AG10803 (cell line): ENCODE measurements at places on chromosomes 2 and 18.

- DNase-seq, result peak; percentile 20
These were observed 159.9 kb downstream of the BARD1 start for GRCh38 chr2:214649440-214650205.

GRCh38 chr18:25826823-25827222 lies 263.6 kb downstream of the SS18 start:
- DNase-seq, result no peak

DNA sequence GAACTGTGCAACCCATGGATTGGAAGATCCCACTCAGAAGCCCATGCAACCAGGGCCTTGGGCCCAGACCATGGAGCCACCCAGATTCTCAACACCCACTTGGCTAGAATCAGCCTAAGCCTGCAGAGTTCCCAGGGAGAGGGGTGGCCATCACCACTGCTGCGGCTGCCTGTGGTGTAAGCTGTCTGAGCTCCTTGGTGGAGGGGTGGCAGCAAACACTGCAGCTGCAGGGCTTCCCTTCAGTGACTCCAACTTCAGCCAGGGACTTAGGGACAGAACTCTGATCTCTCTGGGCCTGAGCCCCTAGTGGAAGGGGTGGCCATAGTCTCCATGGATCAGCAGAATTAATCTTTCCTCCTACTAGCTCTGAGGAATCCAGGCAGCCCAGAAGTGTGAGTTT lies 72.5 kb downstream of the RAD51AP2 start:
- no peak for DNase-seq

DNA sequence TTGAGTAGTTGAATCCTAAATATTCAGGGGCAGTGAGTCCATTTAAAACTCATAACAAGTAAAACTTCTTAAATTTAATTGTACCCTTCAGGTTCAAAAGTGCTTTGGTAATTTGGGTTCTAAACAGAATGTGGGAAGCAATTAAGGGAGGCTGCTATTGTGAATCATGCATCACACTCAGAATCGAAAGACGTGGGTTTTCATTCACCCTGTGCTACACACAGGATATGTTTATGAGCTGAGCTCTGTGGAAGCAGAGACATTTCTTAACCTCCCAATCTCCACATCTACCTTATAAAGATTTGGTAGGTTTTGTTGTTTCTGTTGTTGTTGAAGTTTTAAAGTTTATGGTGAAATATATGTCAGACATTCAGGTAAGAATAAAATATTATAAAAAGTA lies 633.4 kb downstream of the DPP10 start:
- no peak for DNase-seq

DNA sequence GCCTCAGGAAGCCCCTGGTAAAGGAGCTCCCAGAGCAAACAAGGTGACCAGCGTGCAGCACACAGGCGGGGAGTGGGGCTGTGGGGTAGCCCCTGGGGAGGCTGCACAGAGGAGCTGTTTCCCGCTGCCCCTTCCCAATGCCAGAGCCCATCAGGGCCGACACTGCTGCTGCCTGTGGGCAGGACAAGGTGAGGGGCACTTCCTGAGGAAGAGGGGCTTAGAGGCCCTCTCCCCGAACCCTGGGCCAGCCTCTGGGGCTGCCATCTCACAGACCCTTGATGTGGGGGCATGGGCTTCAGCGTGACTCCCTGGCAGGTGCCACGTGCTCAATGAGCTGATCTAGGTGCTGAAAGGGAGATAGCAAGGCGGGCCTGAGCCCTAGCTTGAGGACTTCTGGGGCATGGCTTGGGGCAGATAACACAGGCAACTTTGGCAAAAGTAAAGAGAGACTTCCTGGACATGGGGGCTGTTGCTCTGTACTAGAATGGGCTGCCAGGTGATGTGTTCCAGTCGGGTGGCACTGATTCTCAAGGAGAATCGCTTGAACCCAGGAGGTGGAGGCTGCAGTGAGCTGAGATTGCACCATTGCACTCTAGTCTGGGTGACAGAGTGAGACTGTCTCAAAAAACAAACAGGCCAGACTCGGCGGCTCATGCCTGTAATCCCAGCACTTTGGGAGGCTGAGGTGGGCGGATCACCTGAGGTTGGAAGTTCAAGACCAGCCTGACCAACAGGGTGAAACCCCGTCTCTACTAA lies 9.9 kb upstream of the KLF11 start:
- no peak for DNase-seq

GRCh38 chr18:71329114-71329513 lies 1040.3 kb downstream of the SOCS6 start:
- no peak for DNase-seq

- no peak for DNase-seq
These were observed 226.0 kb downstream of the DCDC2C start for GRCh38 chr2:3929374-3929773.

GRCh38 chr2:24576617-24577016 lies 85.6 kb downstream of the NCOA1 start:
- no peak for DNase-seq

- DNase-seq, result no peak
These were observed 344.9 kb downstream of the DCDC2C start for GRCh38 chr2:4047961-4048891.

GRCh38 chr18:76844742-76845477 lies 22.6 kb downstream of the ZNF236 start:
- no peak for DNase-seq

GRCh38 chr2:104863468-104864279 lies 9.8 kb downstream of the POU3F3 start:
- DNase-seq, result no peak

GRCh38 chr2:220509966-220510365 lies 882.5 kb downstream of the SLC4A3 start:
- no peak for DNase-seq

DNA sequence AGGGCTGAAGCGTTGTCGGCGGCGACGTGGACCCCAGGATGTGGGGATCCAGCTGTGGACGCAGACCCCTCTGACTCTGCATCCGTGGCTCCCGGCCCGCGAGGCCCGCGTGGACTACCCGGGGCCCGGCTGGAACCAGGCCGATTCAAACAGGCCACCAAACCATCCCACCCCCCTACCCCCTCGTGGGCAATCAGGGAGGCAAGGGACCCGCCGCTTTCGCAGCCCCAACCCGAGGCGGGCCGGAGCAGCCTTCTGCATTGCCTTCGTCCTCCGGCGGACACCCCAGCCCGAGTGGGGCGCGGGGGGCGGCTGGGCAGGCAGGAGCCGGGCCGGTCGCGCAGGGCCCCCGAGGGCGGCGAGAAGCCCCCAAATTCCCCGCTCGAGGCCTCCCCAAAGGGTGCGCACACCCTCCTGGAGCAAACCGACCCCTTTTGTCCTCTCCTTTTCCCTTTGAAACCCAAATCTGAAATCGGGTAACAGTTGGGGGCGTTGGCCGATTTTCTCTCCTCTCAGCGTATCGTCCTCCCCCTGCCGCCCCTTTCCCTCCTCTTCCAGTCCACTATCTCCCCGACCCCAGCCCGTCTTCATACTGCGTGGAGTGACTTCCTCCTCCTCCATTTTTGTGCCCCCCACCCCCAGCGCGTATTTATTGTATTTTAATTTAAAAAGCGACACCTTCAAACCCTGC lies 7.4 kb downstream of the SP9 start:
- no peak for DNase-seq

GRCh38 chr2:30601375-30601774 lies 154.3 kb downstream of the LCLAT1 start:
- no peak for DNase-seq

- DNase-seq, result no peak
These were observed 61.1 kb upstream of the IGFBP5 start for GRCh38 chr2:216756435-216756834.

GRCh38 chr2:20707601-20708000 lies 40.7 kb downstream of the GDF7 start:
- DNase-seq, result no peak

DNA sequence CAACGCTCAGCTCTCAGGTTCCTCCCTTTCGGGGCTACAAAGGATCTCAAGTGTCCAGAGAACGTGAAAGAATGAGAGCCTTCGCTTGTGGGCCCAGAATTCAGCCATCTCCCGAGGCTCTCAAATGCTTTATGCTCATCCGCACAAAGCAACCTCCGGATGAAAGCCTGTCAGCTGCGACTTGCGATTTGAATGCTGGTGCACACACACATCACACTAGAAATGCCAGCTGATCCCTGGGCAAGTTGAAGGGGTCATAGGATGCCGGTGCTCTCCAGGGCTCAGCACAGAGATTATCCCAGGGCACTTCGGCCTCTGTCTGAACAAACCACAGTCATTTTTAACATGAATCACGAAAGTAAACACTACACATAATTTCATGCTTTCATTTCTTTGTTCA lies 141.8 kb upstream of the MYT1L start:
- no peak for DNase-seq

GRCh38 chr2:18889565-18890332 lies 300.4 kb upstream of the NT5C1B start:
- peak; percentile 51 for DNase-seq

DNA sequence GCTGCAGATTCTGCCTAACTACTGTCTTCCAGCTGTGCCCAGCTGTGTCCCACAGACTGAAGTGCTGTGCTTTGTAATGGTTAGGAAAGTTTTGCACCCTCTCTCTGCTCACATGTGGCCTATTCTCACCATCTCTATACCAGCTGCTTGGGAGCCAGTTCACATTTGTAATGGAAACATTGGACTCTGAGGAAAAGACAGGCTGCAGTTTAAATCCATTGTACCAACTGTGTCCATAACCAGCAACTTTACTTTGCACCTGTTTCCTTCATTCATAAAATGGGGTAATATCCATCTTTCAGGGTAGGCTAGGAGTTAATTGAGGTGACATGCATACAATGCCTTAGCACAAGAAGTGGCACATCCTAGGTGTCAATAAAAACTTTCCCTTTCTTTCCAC lies 344.0 kb downstream of the TNS1 start:
- DNase-seq, result no peak

- DNase-seq, result no peak
These were observed 94.4 kb upstream of the GPC1 start for GRCh38 chr2:240341064-240341463.

DNA sequence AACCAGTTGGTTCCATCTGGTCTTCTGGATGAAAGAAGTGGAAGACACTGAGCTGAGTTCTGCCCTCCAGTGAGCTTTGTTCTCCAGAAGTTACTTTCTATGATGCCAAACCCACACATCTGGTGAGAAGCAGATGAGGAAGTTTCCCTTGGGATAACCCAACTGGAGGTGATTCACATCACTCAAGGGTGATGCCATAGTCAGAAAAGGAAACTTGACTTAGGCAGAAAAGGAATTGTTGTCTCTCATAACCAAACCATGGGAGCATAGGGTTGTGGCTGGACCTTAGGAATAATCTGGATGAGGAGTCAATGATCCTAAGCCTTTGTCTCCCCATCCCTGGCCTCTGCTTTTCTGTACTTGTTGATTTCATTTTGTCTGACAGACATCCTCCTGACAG lies 43.7 kb downstream of the CDC42EP3 start:
- DNase-seq, result peak; percentile 85

DNA sequence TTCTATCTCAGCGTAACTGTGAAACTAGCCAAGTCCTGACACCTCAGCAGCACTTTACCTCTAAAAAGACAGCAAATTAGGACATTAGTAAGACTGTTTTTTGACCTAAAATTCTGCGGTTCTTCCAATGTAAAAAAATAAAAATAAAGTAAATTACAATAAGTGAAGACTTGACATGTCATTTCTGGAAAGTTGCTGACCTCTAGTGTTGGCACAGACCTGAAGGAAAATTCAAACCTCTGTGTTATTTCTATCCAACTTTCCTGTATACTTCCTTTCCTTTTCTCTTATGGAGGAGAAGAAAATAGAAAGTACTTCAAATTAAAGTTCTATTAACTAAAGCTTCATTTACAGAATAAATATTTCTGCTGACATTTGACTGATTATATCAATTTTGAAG lies 110.6 kb downstream of the TMEM182 start:
- DNase-seq, result no peak

- no peak for DNase-seq
These were observed 41.8 kb downstream of the GLS start for GRCh38 chr2:190922376-190922775.

DNA sequence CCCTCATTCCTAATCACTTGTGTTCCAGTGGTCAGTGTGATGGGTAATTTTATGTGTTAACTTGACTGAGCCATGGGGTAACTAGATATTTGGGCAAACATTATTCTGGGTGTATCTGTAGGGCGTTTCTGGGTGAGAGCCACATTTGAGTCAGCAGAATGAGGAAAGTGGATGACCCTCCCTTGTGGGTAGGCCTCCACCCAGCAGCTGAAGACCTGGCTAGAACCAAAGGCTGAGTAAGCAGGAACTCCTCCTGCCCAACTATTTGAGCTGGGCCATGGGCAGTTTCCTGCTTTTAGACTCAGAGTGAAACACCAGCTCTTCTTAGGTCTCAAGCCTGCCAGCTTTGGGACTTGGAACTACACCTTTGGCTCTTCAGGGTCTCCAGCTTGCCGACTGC lies 141.8 kb downstream of the ACKR3 start:
- DNase-seq, result peak; percentile 78

GRCh38 chr2:26685341-26685740 lies 7.2 kb upstream of the KCNK3 start:
- no peak for DNase-seq

GRCh38 chr2:5227062-5227699 lies 465.0 kb upstream of the SOX11 start:
- no peak for DNase-seq

DNA sequence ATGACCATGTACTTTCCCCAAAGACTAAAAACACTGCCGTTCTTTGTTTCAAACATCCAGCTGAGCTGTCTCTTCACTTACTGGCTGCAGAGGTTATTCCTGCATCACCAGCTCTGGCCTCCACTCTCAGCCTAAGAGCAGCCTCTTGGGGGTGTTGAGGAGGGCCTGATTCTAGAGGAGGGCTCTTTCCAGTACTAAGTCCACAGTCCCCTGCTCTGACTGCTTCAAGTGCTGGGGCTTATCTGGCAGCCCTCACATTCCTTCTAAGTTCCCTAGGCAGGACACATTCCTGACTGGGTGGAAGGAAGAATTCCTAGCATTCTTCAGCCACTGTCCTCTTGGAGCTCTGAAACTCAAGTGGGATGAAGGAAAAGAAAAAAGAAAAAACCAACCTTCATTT lies 32.9 kb upstream of the EHBP1 start:
- peak; percentile 94 for DNase-seq

GRCh38 chr2:237471438-237472186 lies 15.4 kb upstream of the MLPH start:
- DNase-seq, result peak; percentile 66

DNA sequence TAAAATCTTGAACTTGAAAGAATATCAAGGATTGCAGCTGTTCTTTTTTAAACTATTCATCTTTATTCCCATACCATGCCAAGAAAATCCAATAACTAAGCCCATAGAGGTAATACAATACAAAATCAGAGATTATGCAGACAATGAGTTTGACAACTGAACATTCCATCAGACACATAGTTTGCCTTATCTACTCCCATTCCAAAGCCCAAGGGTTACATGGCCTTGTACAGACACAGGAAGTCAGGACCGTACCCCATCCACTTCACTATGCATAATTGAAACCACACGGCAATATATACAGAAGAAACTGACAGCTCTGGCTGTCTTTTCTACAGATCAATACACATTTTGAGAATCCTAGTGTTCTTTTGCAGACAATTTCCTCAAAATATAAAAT lies 181.3 kb downstream of the TMX3 start:
- no peak for DNase-seq

- DNase-seq, result no peak
These were observed 1.5 kb upstream of the AAK1 start for GRCh38 chr2:69645031-69645431.
